IMR-90 (cell line): ENCODE measurements at places on chromosomes 5 and 9. TPM values are rescaled to one million over a fixed set of nuclear protein-coding genes. Genes with fewer than 3 reads are reported as not detected.

- H3K36me3 ChIP-seq, result no peaks in the 10 kb centered on the region
- no peak for DNase-seq
- no peak overlapping the region for H3K4me3 ChIP-seq
- no peaks in the 10 kb centered on the region for H3K4me1 ChIP-seq
Measured at GRCh38 chr5:175393897-175394296, 50.1 kb downstream of the DRD1 start.

GRCh38 chr9:27791311-27791710 is 218.0 kb upstream of the C9orf72 start:
- no peaks in the 10 kb centered on the region for H3K4me1 ChIP-seq
- DNase-seq, result no peak
- no peaks in the 10 kb centered on the region for H3K27me3 ChIP-seq
- H3K36me3 ChIP-seq, result no peaks in the 10 kb centered on the region
- H3K27ac ChIP-seq, result no peak overlapping the region
- H3K4me3 ChIP-seq, result no peak overlapping the region

DNA sequence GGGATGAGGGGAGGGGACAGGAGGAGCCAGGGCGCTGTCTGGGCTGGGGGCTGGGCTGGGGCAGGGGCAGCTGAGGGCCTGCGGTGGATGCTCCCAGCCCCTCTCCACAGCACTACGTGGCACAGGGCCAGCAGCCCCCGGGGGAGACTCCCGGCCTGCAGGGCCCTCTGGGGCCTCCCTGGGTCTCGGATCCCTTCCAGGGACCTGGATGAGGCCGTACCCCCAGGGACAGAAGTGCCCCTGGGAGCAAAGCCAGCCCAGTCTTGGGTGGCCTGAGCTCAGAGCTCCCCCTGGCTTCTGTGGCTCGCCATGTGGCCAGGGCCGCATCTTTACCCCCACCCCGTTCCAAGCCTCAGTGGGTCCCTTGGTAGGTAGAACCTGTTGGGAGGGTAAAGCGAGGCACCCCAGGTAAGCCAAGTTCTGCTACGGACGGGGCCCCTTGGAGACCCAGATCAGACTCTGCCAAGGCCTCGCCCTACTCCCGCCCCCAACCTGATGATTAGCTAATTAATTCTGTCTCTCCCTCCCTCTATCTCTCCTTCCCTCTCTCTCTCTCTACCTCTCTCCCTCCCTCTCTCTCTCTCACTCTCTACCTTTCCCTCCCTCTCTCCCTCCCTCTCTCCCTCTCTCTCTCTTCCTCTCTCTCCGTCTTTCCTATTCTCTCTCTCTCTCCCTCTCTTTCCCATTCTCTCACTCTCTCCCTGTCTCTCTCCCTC is 24.3 kb downstream of the KCNT1 start:
- H3K4me3 ChIP-seq, result no peak overlapping the region
- no peaks in the 10 kb centered on the region for H3K36me3 ChIP-seq
- no peak for DNase-seq
- H3K27ac ChIP-seq, result no peak overlapping the region
- H3K27me3 ChIP-seq, result peaks cover 11% of the 10 kb centered on the region
- H3K4me1 ChIP-seq, result no peaks in the 10 kb centered on the region

The PCDHA13 gene
- not detected in 2 replicates for total RNA-seq

GRCh38 chr5:6792911-6793471 is 79.8 kb downstream of the TENT4A start:
- no peaks in the 10 kb centered on the region for H3K4me1 ChIP-seq
- DNase-seq, result no peak
- no peaks in the 10 kb centered on the region for H3K36me3 ChIP-seq

The TXNDC8 gene
- total RNA-seq, result not detected in 2 replicates

- no peaks in the 10 kb centered on the region for H3K36me3 ChIP-seq
- H3K4me1 ChIP-seq, result peaks cover 3% of the 10 kb centered on the region; the same call in 1 of the 2 replicates
- H3K27ac ChIP-seq, result no peak overlapping the region
- no peak for DNase-seq
- no peak overlapping the region for H3K4me3 ChIP-seq
Measured at GRCh38 chr9:78879324-78880100, 582.6 kb downstream of the PSAT1 start.

GRCh38 chr5:107272954-107273353 is 397.8 kb downstream of the EFNA5 start:
- H3K4me3 ChIP-seq, result no peak overlapping the region
- H3K36me3 ChIP-seq, result no peaks in the 10 kb centered on the region
- peaks cover 2% of the 10 kb centered on the region; the same call in 1 of the 2 replicates for H3K4me1 ChIP-seq
- H3K27ac ChIP-seq, result no peak overlapping the region
- no peak for DNase-seq
- no peaks in the 10 kb centered on the region for H3K27me3 ChIP-seq

DNA sequence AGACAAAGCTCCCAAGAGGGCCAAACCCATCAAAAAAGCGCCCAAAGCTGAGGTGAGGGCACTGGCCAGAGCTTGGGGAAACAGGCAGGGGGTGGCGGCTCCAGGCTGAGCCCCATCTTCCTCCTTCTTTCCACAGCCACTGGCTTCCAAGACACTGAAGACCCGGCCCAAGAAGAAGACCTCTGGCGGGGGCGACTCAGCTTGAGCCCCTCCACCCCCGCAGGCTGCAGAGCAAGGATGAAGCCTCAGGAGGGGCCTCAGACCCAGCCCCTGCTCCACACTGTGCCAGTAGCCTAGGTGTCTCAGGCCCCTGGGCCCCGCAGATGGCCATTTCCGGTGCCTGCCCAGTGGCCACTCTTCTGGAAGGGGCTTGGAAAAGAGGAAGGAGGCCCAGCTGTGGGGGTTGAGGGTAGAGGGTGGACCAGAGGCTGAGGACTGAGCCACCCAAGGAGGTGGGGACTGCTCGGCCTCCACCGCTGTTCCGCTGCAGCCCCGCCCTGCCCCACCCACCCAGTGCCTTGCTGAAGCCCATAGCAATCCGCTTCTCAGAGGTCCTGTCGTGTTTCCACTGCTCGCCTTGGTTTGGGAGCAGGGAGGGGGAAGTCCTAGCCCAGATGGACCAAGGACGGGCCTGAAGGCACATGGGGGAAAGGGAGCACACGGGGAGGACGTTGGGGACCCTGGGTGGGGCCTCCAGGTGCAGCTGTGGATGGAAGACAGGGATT is 6.9 kb downstream of the REEP2 start:
- DNase-seq, result no peak
- H3K27me3 ChIP-seq, result no peaks in the 10 kb centered on the region
- no peaks in the 10 kb centered on the region for H3K4me1 ChIP-seq
- no peak overlapping the region for H3K27ac ChIP-seq
- no peaks in the 10 kb centered on the region for H3K36me3 ChIP-seq

The HINT1 gene
- total RNA-seq, result 179 and 181 TPM in 2 replicates

The DENND1A gene
- 21.4 and 27.6 TPM in 2 replicates for total RNA-seq

The MOB3B gene
- under 0.01 TPM in 2 replicates for total RNA-seq

- H3K27ac ChIP-seq, result no peak overlapping the region
- H3K4me1 ChIP-seq, result no peaks in the 10 kb centered on the region
- H3K4me3 ChIP-seq, result no peak overlapping the region
Measured at GRCh38 chr9:38254151-38254550, 138.4 kb upstream of the ALDH1B1 start.

DNA sequence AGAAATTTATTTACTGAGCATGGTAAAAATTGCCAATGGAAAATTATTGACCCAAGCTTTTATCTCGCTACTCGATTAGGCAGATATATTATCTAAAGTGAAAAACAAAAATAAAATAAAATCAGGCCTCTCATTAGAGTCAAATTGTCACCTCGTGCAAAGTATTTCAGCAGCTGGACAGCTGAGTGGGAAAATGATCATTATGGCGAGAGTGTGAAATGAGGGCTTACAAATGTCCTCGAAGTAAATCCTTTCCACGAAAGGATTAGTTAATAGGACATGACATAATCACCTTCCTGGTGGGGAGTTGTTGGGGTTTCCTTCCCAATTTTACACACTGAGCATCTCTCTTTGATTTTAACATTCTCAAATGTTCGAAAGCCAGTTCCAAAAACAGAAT is 5.4 kb upstream of the DPYSL3 start:
- H3K36me3 ChIP-seq, result no peaks in the 10 kb centered on the region
- H3K4me3 ChIP-seq, result no peak overlapping the region
- H3K4me1 ChIP-seq, result peaks cover 1% of the 10 kb centered on the region
